Stimulated activated CD8-positive, alpha-beta memory T cell treated with anti-CD3 and anti-CD28 coated beads, Interleukin-15, amount 100 ng/mL, for 4 hours (primary cell): ENCODE measurements at places on chromosomes 11 and 22.

GRCh38 chr11:75276686-75277085 lies 36.1 kb downstream of the TPBGL start:
- DNase-seq: no peak

- DNase-seq: no peak
Observed at GRCh38 chr11:1834062-1834610, 654 bp upstream of the SYT8 start.

DNA sequence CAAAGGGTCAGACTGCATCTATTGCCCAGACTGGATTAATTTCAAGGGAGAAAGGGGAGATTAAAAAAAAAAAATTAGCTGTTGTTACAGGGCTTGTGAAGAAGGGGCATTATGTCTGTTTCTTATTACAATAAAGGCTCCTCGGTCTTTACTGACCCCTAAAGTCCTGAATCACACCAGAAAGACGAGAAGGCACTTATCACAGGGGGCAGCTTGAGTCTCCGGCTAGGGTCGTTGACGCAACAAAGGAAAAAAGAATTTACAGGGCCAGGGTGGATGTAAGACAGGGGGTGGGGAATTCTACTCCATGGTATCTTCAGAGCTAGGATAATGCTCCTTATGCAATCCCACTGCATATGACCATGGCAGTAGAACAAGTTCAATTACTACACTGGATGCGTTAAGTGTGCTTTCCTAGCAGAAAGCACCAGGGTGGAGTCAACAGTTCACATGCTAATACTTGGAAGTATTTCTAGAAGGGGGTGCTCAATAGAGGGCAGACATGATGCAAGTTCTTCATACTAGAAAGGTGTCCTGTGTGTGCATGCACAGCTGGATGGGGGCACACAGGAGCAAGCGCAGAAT lies 16.5 kb downstream of the DDX17 start:
- DNase-seq: no peak

DNA sequence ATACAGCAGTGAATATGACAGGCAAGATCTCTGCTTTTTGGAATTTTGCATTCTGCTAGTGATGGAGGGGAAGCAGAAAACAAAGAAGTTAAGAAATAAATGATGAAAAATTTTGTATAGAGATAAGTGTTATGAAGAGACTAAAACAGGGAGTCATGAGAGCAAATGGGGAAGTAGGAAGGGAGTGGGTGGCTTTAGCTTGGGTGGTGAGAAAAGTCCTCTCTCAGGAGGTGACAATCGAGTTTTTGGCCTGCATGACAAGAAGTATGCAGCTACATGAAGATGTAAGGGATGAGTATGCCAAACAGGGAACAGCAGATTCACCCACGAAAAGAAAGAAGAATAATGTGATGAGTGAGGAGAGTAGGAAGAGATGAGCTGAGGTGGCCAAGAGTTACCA lies 80.7 kb upstream of the MPPED2 start:
- no peak for DNase-seq
